T47D (cell line): ENCODE measurements at places on chromosomes 6 and 20.

GRCh38 chr20:57756921-57757320 lies 47.1 kb upstream of the PMEPA1 start:
- DNase-seq: no peak

GRCh38 chr6:152948150-152948768 lies 34.6 kb downstream of the FBXO5 start:
- no peak for DNase-seq

GRCh38 chr6:134814076-134814695 lies 135.7 kb downstream of the ALDH8A1 start:
- DNase-seq: no peak

GRCh38 chr20:3084283-3084985 lies at the start of gene AVP:
AVP (minus strand) TSS chr20:3084724; CDS start chr20:3084674, 50 bp downstream.
- DNase-seq: no peak

DNA sequence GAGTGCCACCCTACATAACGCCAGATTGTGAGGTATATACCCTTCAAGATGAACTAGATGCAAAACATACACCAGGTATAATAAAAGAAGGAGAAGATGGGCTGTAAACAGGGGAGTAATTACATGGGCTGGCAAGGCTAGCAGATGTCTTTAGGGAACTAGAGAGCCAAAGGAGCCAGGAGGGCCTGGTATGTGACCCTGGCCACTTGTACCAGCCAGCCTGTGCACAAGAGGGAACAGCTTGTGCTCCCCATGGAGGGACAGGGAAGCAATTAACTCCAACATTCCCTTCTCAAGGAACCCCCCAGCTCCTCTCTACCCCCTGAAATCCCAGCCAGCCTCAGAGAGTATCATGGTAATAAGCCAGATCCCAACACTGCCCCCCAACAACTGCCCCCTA lies 139.9 kb downstream of the HIVEP2 start:
- DNase-seq: no peak

DNA sequence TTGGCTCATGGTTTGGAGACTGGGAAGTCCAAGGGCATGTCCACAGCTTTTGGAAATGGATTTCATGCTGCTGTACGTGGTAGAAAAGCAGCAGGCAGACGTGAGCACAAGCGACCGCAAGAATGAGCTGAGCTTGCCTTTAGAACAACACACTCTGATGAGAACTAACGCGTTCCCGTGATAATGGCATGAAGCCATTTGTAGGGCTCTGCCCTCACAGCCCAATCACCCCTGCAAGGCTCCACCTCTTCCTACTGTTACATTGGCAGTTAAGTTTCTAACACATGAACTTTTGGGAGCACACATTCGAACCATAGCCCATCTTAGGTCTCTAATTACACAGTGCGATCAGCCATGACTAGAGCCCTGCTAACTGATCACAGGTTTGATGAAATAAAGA lies 107.5 kb upstream of the TMEM170B start:
- no peak for DNase-seq

GRCh38 chr6:155066921-155067680 lies 72.0 kb downstream of the TIAM2 start:
- no peak for DNase-seq

GRCh38 chr6:163572612-163573011 lies 158.1 kb downstream of the QKI start:
- DNase-seq: no peak

- DNase-seq: no peak
Measured at GRCh38 chr20:37915800-37916570, 13.1 kb downstream of the VSTM2L start.

DNA sequence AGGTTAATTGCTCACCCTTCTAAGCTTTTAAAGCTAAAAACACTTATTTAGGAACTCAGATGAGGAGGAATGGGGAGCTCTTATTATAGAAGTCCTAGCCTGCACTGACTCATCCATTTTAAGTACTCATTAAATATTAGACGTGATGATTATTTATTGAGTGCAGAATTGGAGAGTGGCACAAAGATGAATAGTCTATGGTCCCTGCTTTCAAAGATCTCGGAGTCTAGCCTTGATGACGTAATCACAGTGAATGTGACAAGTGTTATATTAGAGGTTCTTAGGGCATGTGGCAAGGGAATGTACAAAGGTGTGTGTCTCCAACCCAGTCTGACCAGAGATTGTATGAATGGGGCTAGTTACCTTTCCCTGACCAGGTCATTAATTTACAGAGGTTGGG lies 68.7 kb upstream of the CD83 start:
- no peak for DNase-seq

DNA sequence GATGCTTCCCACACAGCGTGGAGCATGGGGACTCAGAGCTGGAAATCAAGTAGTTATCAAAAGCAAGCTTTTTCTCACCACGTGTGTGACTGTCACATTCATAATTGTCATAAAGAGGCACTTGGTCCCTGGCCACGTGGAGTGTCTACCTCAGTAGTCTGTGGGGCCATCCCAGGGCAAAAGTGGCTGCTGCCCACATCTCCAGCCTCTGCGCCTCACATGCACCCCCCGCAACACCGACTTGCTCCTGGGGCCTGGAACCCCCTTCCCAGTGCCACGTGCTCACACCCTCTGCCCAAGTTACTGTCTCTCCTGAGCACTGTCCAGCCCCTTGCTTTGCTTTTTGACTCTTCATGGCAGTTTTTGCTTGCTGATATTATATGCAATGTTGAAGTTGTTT lies 133.2 kb upstream of the SNX9 start:
- no peak for DNase-seq

DNA sequence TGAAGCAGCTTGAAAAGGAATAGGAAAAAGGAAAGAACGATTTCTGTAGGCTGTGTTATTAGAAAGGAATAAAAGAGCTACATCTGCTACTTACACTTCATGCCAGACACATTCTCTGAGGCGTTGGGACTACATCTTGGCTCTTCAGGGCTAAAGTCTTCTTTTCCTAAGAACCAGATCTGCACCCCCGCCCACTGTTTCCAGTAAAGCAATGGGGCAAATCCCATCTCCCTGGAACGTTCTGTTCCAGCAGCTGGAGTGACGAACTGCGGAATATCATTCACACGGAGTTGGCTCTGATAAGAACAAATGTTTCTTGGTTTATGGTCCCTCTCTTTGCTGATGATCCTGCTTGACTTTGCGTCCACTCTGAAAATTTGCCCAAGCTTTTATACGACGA lies 26.9 kb downstream of the FAM50B start:
- no peak for DNase-seq

DNA sequence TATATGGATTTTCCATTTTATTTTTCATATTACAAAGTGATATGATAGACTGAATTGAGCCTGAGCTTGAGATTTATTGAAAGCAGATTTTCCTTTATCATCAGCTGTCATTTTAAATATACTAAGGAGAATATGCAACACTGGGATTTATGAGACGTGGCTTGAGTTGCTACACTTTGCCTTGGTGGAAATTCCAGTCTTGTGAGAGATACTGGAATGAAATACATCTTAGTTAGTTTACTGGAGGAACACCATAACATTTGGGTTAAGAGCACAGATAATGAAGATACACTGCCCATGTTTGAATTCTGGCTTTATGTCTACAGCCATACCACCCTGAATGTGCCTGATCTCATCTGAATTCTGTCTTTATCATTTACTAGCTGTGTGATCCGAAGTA lies 86.5 kb upstream of the IFNGR1 start:
- DNase-seq: no peak

DNA sequence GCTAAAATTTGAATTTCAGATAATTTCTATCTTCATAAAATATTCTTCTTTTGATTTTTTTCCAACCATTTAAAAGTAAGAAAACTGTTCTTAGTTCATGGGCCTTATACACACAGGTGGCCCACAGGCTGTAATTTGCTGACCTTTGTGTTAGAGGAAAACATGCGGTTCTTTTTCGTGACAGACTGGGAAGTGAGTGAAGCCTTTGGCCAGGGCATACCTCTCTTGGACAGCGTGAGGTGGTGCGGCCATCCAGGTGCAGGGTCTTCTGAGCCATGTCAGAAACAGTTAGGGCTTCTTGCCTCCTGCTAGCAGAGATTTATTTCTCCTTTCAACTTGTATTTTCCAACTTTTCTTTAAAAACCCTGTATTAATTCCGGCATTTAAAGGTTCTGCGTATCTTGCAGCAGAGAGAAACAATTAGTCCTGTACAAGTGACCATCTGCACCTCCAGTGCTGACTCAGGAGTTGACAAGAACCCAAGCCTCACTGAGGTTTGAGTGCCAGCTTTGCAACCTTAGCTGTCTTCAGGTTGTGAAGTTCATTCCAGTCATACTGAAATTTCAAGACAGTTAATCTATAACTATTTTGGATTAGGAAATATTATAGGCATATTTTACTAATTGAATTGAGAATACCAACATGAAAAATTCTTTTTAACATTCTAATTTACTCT lies 177.8 kb downstream of the LY86 start:
- DNase-seq: no peak

GRCh38 chr6:33073431-33073871 lies at the start of gene HLA-DPA1:
HLA-DPA1 (minus strand) TSS chr6:33073649.
- peak; percentile 66 for DNase-seq
